ENCODE measurements at places on chromosomes 3 and 15. TPM values are rescaled to one million over a fixed set of nuclear protein-coding genes. Genes with fewer than 3 reads are reported as not detected.

DNA sequence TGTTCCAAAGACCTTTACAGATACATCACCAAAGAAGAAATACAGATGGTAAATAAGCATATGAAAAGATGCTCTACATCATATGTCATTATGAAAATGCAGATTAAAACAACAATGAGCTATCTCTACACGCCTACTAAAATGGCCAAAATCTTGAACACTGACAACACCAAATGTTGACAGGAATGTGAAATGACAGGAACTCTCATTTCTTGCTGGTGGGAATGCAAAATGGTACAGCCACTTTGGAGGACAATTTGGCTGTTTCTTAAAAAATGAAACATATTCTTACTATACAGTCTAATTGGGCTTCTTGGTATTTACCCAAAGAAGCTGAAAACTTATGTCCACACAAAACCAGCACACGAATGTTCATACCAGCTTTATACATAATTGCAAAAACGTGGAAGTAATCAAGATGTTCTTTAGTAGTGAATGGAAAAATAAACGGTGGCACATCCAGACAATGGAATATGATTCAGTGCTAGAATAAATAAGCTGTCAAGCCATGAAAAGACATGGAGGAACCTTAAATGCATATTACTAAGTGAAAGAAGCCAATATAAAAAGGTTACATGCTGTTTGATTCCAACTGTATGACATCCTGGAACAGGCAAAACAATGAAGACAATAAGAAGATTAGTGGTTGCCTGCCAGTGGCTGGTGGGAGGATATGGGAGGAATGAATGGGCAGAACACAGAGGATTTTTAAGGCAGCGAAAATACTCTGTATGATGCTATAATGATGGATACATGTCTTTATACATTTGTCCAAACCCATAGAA is 81.3 kb upstream of the NEDD4 start:
- no peak overlapping the region for H3K4me3 ChIP-seq
- no peak overlapping the region for H3K27ac ChIP-seq
- no peaks in the 10 kb centered on the region for H3K4me1 ChIP-seq
- peaks cover under 1% of the 10 kb centered on the region for H3K36me3 ChIP-seq
- DNase-seq = no peak
- H3K27me3 ChIP-seq = peaks cover 2% of the 10 kb centered on the region

The PP2D1 gene
- not detected for total RNA-seq

The GNB4 gene
- total RNA-seq = 7.5 TPM

DNA sequence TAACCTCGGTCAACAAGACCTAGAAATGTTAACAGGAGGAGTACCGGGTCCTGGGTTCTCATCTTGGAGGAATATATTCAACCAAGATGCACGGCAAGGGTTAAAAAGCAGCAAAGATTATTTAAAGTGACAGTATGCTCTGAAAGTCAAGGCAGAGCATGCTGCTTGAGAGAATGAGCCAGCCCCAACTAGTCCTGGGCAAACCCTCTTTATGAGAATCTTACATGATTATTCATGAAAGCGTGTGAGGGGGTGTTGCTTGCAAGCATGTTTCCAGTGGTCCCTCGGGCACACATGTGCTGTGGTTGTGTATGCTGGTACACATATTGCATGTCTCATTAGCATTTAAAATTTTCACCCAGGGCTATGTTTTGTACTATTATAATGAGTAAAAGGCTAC is 1445.6 kb downstream of the SI start:
- no peak for DNase-seq
- H3K36me3 ChIP-seq = no peaks in the 10 kb centered on the region
- no peaks in the 10 kb centered on the region for H3K27me3 ChIP-seq
- H3K4me3 ChIP-seq = no peak overlapping the region
- H3K4me1 ChIP-seq = no peaks in the 10 kb centered on the region

GRCh38 chr3:190577225-190577624 is 63.3 kb downstream of the IL1RAP start:
- no peak overlapping the region for H3K4me3 ChIP-seq
- peaks cover 33% of the 10 kb centered on the region for H3K4me1 ChIP-seq
- peak; percentile 27 for DNase-seq
- H3K36me3 ChIP-seq = peaks cover 31% of the 10 kb centered on the region
- H3K27me3 ChIP-seq = no peaks in the 10 kb centered on the region

DNA sequence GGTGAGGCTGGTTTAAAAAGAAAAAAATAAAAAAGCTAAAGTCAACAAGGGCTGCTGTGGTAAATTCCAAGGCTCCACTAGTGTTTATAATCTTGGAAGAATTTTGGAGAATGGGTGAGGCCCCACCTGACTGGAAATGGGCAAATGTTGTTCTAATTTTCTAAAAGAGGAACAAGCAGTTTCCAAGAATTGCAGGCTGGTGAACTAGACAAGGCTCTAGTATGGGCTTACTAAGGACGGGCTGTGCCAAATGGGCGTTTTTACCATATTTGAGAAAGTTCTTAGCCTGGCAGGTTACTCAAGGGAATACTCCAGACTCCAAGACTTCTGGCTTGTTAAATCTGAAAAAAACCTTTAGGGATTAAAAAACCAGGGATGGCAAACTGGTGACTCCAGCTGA is 67.0 kb upstream of the ABHD2 start:
- no peak overlapping the region for H3K27ac ChIP-seq
- H3K36me3 ChIP-seq = no peaks in the 10 kb centered on the region
- no peak for DNase-seq
- H3K4me1 ChIP-seq = peaks cover 32% of the 10 kb centered on the region

The DAZL gene
- total RNA-seq = not detected

DNA sequence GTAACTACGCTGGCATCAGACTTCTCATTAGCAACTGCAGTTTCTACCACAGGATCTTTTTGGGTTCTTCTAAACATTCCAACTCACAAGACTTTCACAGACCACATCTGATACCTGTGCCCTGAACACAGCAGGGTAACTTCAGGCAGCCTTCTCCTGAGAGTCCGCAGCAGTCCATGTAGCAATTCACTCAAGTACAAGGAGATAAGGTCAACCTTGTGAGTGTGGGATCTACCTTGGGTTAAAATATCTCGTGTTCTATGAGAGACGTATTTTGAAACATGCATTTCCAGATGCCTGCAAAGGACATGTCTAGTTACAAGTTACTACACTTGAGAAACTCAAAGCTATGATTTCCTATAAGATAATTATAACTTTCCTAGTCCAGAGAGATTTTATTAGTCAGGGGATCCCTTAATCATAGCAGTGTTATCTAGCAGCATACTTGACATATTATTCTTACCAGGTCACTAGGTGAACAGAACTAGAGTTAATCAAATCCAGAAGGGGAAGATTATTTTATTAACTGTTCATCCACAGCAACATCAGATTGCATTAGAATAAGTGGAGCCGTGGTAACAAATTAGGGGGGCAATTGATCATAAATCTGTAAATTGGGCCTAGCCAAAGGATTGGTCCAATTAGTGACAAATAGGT is 66.4 kb downstream of the ASTE1 start:
- no peaks in the 10 kb centered on the region for H3K4me1 ChIP-seq
- H3K36me3 ChIP-seq = peaks cover 37% of the 10 kb centered on the region
- no peak overlapping the region for H3K4me3 ChIP-seq
- DNase-seq = no peak

DNA sequence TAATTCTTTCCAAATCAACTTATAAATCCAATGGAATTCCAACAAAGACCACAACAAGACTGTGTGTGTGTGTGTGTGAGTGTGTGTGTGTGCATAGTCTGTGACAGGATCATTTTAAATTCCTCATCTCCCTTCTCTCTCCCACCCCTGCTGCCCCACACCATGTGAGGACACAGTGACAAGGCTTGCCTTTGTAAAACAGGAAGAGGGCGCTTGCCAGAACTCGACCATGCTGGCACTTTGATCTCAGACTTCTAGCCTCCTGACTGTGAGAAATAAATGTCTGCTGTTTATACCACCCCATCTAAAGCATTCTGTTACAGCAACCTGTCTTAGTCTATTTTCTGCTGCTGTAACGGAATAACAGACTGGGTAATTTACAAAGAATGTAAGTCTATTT is 99.1 kb downstream of the NSMCE3 start:
- H3K27ac ChIP-seq = no peak overlapping the region
- H3K27me3 ChIP-seq = peaks cover 33% of the 10 kb centered on the region
- no peaks in the 10 kb centered on the region for H3K36me3 ChIP-seq
- H3K4me1 ChIP-seq = no peaks in the 10 kb centered on the region
- DNase-seq = no peak

DNA sequence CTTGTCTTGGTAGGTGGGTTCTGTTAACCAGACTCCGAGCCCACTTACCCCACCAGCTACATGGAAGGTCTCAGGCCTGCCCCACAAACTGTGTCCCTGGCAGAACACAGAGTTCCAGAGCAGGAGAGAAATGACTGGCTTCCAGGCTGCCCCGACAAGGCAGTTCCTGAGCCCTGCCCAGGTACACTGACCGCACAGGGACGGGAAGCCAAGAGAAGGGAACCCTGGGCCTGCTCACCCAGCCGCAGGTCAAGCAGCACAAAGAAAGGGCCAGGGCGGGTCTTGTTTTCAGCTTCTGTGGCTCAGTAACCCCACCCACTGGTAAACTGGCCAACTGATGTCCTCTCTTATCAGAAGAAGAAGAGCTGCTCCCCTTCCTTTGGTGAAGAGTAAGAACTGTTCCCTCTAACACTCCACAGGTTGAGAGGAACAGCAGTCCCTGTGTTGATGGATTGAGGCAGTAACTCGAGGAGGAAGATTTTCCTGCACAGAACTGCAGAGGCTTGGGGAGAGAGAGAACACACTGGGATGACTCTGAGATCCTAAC is 68.4 kb downstream of the CRTC3 start:
- peaks cover 74% of the 10 kb centered on the region for H3K36me3 ChIP-seq
- peak overlapping the region; percentile 60 for H3K4me3 ChIP-seq
- H3K27ac ChIP-seq = peak overlapping the region; percentile 100
- H3K27me3 ChIP-seq = no peaks in the 10 kb centered on the region
- peak; percentile 47 for DNase-seq

The FANCD2OS gene
- not detected for total RNA-seq

The B3GNT5 gene
- total RNA-seq = 0.60 TPM

The TMEM108 gene
- total RNA-seq = not detected

GRCh38 chr15:70892912-70893560 is 410 bp downstream of the LRRC49 start:
- peaks cover 45% of the 10 kb centered on the region for H3K27me3 ChIP-seq
- no peak for DNase-seq
- H3K27ac ChIP-seq = no peak overlapping the region
- peaks cover 12% of the 10 kb centered on the region for H3K4me1 ChIP-seq

DNA sequence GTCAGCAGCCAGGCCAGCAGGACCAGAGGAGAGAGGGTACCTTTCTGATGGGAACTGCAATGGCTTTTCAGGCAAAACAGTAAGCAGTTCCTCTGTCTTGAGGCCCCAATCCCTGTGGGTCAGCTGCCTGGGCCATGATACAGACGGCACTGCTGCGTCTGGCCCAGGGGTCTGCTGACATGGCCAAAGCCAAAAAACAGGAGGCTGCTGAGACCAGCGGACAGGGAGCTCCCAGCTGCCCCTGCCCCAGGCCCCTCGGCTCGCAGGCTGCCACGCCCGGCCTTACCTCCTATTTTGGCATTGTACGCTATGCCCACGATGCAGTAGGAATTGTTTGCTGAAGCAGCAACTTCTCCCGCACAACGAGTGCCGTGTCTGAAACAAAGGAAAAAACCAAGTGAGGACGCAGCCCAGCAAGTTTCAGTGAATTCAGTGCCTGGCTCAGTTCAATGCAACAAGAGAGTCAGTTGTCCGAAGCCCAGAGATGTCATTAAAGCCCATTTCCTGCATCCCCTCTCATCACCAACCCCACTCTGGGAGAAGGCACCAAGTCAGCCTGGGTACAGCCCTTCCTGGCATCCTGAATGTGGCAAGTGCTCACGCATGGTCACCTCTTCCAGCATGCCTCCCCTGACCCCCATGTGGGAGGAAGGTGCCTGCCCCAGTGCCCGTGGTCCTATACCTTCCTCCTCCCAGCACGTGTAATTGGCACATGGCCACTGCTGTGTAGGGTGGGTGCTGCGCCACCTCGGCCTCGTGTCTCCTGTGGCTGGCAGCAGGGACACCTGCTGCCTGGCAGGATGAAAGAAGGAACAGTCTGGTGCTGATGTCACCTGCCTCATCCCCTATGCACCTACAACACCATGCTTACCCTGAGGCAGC is 61.7 kb downstream of the PCSK6 start:
- no peak overlapping the region for H3K27ac ChIP-seq
- no peak overlapping the region for H3K4me3 ChIP-seq
- no peaks in the 10 kb centered on the region for H3K4me1 ChIP-seq
- DNase-seq = no peak
- H3K27me3 ChIP-seq = no peaks in the 10 kb centered on the region
- no peaks in the 10 kb centered on the region for H3K36me3 ChIP-seq

- no peak overlapping the region for H3K4me3 ChIP-seq
- H3K4me1 ChIP-seq = peaks cover 3% of the 10 kb centered on the region
- DNase-seq = no peak
- no peaks in the 10 kb centered on the region for H3K36me3 ChIP-seq
- peaks cover 4% of the 10 kb centered on the region for H3K27me3 ChIP-seq
These were observed 90.6 kb upstream of the RNF7 start for GRCh38 chr3:141647562-141647915.

All from activated CD4-positive, alpha-beta memory T cell treated with anti-CD3 and anti-CD28 coated beads, Interleukin-2, amount 10 ng/mL, durations not matched to agents 7 days and 5 days (primary cell).